ENCODE measurements at places on chromosomes 16 and 17. TPM values are rescaled to one million over a fixed set of nuclear protein-coding genes. Genes with fewer than 3 reads are reported as not detected.

The TLE7 gene
- not detected for total RNA-seq

The PRSS36 gene
- total RNA-seq, result 0.17 TPM

The STH gene
- total RNA-seq, result not detected

The ENPP7 gene
- total RNA-seq, result not detected

The SKAP1 gene
- total RNA-seq, result not detected

DNA sequence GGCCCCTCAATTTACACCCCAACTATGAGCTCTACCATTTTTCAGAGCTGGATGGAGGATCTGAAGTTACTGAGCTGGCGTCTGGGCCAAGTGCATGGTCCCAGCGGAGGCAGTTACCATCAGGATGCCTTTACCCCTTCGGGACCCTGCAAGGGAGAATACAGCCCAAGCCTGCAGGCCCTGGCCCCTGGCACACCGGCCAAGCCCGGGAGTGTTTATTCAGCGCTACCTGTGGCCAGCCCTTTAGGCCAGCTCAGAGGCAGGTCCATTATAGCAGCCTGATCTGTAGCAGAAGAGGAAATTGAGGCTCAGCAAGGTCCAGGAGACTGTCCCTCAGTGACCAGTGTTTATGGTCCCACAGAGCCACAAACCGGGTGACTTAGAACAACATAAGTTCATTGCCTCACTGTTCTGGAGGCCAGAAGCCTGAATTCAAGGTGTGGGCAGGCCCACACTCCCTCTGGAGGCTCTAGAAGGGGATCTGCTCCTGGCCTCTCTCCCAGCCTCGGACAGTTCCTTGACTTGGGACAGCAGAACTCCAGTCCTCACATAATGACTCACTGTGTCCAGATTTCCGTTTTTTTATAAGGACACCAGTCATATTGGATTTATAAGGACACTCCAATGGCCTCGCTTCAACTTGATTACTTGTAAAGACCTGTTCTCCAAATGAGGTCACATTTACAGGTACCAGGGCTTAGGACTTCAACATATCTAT, 8.8 kb downstream of the SEC14L5 start:
- no peak for DNase-seq

- DNase-seq, result no peak
Observed at GRCh38 chr16:13042291-13042685, 140.9 kb downstream of the SHISA9 start.

DNA sequence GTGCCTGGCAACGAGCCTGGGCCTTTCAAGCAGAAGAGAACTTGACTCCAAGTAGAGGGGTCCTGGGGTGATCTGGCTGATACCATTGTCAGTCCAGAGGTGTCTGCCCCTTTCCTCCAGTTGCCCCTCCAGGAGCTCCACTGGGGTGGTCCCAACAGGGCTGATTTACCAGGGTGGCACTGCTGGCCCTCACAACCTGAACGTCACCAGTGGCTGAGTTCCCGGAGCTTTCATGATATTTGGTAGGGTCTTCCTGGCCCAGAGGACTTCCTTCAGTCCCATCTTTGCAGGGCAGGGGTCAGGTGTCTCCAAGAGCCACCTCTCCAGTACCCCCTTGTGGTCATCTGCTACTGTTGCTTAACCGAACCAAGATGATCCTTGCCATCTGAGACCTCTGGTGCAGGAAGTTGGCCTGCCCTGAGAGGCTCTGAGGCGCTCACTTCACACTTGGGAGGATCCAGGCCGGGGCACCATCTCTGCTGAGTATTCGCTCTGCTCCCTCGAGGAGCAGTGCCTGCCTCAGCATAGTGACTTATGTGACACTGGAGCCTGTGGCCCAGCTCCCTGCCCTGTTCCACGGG, 3.5 kb downstream of the LIMD2 start:
- DNase-seq, result peak; percentile 38

- DNase-seq, result no peak
Observed at GRCh38 chr17:81712468-81713003, 452 bp downstream of the SLC25A10 start.

DNA sequence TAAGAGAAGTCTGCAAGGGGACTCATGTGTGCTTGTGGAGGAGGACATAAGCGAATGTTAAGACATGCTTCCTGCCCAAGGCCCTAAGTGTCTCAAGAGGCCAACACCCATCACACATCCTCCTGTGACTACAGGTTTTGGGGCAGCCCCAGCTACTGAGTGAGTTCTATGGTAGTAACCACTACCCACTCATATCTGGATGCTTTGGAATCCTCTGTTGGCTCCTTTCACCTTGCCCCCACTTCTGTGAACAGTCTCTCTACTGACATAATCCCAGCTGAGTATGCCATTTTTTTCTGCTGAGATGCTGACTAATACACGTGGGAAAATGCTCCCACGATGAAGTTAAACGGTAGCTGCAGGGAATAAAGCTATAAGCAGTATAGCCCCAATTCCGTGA, 153.5 kb downstream of the VPS53 start:
- peak; percentile 88 for DNase-seq

All from fibroblast of lung (primary cell).